Activated CD4-positive, alpha-beta T cell treated with anti-CD3 and anti-CD28 coated beads, Interleukin-2, Interleukin-6, amounts not matched to agents 100 ng/mL and 50 ng/mL, durations not matched to agents 16 hours and 8 hours (primary cell): ENCODE measurements at places on chromosomes 4 and X.

- no peak for DNase-seq
Observed at GRCh38 chr4:188647820-188648370, 508.7 kb downstream of the TRIML1 start.

GRCh38 chr4:13872155-13872554, 244.6 kb upstream of the BOD1L1 start:
- DNase-seq: no peak

DNA sequence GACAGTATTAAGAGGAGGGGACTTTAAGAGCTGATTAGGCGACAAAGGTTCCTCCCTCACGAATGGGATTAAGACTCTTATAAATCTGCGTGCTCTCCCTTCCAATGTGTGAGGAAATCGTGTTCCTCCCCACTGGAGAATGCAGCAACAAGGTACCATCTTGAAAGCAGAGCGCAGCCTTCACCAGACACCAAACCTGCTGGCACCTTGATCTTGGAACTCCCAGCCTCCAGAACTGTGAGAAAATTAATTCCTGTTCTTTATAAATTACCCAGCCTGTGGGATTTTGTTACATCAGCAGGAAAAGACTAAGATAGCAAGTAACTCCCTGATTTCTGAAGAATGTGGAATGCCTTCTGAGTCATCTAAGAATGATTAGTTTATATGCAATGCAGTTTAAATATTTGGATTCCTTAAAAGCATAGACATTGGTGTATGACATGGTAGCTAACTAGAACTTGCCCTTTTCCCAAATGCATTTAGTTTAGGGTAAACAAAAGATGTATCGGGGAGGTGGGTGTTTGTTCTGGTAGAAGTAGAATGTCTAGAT, 86.1 kb downstream of the USP46 start:
- DNase-seq: no peak

DNA sequence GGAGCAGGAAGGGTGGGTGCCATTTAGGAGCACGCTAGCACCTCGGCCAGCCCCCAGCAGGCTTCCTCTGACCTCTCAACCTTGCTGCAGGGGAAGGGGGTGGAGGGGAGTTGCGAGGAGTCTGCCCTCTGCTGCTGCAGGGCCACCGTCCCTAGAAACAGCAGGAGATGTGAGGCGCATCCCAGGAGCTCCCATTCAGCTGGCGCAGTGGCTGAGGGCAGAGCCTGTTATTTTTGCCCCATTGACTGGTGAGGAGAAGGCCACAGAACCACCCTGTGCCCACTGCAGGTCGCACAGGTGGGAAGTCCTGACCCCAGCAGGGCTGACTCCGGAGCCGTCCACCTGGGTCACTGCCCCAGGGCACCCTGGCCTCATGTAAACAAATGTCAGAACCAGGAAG, 8.0 kb downstream of the PDE6B start:
- DNase-seq: no peak

GRCh38 chr4:1735215-1735614, 13.9 kb downstream of the TACC3 start:
- DNase-seq: no peak

DNA sequence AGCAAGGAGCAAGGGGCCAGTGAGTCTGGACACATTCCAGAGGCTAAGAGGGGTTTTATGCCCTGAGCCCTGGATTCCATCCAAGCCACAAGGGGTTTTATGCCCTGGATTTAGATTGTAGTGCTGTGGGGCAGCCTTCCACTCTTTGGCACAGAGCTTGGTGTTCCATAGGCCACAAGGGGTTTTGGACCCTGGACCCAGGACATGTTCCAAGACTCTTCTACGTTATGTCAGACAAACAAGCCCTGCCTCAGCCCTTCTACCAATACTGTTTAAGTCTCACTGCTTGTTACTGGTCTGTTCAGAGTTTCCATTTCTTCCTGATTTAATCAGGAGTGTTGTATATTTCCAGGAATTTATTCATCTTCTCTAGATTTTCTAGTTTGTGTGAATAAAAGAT, 12.8 kb upstream of the SCARB2 start:
- DNase-seq: no peak

GRCh38 chrX:121298499-121298898, 251.1 kb downstream of the GLUD2 start:
- peak; percentile 10 for DNase-seq

DNA sequence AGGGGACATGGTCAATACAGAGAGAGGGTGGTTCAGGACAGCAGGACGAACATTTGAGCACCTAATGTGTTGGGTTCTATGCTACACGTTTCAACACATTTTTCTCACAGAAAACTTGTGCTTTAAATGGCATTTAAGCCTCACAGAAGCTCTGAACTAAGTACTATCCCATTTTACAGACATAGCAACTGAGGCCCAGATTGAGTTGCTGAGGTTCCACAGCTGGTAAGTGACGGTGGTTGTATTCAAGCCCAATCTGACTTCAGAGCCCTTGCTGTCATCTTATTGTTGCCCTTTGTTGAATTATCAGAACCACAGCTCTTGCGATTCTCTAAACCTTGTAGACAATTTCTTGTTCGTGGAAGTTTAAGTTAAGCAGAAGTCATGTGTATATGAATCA, 116.7 kb downstream of the FNIP2 start:
- DNase-seq: no peak

- no peak for DNase-seq
Observed at GRCh38 chr4:141810712-141811375, 174.5 kb downstream of the IL15 start.

DNA sequence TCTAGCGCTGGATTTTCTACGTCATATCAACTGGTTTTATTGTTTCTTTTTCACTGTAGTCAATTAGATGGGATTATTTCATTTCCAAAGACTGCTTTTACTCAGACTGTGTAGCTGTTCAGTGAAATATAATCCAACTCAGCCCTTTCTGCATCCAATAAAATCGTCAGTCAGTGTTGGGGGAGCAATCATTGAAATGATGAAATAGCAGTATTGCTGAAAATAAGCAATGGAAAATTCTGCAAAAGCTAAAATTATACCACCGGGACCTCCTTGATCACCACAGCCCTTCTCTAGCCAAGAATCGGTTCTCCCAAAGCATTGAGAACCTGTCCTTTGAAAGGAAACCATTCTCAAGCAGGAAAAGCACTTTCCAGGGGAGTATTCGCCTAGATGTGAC, 243.1 kb upstream of the TENM3 start:
- DNase-seq: no peak

DNA sequence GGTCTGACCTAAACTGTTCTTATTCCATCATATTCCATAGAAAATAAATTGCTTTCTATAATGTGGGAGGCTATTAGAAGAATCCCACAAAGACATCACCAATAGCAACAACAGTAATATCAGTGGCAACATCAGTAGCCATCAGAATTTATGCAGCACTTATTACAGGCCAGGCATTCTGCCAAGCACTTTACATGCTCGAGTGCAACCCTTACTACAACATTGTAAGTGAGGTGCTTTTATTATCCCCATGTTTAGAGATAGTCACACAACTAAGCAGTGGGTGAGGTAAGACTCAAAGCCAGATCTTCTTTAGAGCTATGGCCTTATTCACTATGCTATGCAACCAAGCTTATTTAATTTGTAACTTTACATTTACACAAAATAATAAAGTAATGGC, 317.1 kb upstream of the BMP3 start:
- DNase-seq: no peak

GRCh38 chrX:107293056-107293455, 86.6 kb downstream of the DNAAF6 start:
- no peak for DNase-seq

DNA sequence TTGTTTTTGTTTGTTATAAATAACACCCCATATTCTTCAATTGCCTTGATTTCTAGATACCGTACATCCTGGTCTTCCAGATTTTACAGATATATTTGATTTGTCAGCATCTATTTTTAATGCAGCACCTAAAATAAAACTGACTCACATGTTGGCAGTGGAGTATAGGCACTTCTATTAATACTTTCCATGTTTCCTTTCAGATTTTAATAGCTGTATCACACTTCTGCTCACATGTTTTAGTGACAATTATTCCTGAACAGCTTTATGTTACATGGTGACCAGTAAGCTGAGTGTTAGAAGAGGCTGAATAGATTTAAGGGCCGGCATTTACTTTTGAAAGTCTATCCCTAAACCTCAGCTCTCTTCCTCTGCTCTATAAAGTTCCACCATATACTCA, 46.1 kb downstream of the C4orf46 start:
- DNase-seq: no peak

GRCh38 chr4:85780664-85781063, 305.7 kb downstream of the ARHGAP24 start:
- no peak for DNase-seq

DNA sequence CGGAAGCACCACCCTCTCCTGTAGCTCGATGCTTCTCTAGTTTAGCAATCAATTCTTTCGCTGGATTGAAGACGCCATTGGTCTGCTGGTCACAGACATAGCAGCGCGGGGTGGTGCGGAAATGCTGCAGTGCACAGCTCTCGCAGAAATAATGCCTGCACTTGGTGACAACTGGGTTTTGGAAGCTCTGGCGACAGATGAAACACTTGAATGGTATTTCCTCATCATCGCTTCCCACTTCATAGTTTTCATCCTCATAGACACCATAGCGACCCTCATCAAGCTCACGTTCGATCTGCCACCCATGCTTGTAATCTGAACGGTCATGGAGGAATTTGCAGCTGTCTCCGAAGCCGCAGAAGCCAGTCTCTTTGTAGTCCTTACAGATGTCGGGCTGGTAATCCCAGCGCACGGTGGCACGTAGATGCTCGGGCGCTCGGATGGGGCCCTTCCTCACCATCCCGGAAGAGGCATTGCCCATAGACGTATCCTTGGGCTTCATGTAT, 854 bp downstream of the RNF113A start:
- DNase-seq: peak; percentile 39
